ENCODE measurements at places on chromosomes 6 and 20. TPM values are rescaled to one million over a fixed set of nuclear protein-coding genes. Genes with fewer than 3 reads are reported as not detected.

DNA sequence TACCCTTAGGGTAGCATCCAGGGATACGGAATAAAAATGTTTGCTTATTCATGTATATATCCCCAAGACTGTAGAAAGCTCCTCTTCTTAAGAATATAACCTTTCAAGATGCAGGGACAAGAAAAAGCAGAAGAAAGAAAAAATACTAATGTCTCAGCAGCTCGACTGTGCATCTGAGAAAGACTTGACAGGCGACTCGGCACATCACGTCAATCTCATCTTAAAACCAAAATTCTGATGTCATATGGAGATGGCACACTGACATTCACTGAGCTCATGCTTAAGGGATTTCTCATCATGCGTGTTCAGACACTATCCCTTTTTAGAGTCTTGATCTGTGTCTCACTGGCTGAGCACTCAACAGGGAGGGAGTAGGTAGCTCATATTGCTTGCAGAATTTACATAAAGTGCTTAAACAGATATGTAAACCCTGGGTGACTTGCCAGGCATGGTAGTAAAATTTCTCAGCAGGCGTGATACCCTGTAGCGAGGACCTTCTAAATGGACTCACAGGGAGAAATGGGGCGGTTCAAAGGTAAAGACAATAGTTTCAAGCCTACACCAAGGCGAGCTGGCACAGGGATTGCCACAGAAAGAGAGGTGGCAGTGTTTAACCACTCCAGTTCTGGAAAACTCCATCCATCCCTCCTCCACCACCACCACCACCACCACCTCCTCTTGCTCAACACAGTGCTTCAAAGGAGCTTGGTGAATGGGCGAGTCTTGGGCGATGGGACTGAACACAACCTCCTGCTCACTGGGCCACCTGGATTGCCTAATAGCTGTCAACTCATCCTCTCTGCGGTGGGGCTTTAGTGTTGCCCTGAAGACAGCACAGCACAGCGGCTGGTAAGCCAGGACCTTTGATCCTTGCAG lies 330.5 kb downstream of the TFAP2A start:
- DNase-seq: no peak

- DNase-seq: no peak
These were observed 4.0 kb downstream of the FLOT1 start for GRCh38 chr6:30738532-30738931.

- DNase-seq: no peak
These were observed 371.0 kb downstream of the EPHA7 start for GRCh38 chr6:93048381-93048780.

DNA sequence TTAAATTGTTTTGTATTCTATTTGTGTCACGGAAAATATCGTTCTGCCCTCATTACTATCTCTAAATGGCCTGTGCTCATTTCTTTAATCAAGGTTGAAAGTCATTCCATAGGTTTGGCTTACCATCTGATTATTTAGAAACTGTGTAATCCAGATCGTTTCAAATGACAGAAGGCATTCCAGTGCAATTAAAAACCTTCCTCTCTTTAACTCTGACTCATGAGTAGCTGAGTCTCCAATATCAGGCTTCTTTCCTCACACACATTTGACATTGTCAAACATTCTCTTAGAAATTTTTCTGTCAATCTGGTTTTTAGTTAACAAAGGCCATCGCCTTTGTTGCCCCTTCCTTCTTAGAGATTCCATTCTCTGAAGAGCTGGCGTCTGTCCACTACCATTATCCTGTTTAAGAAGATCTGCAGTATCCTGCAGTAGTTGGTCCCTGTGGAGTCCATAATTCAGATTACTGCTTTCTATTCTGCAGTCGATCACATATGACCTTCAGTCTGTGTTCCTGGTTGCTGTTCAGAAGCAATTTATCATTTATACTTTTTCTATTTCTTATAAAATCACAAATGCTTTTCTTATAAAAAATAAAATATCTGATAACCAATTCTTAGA lies 3.9 kb upstream of the TRDN start:
- no peak for DNase-seq

DNA sequence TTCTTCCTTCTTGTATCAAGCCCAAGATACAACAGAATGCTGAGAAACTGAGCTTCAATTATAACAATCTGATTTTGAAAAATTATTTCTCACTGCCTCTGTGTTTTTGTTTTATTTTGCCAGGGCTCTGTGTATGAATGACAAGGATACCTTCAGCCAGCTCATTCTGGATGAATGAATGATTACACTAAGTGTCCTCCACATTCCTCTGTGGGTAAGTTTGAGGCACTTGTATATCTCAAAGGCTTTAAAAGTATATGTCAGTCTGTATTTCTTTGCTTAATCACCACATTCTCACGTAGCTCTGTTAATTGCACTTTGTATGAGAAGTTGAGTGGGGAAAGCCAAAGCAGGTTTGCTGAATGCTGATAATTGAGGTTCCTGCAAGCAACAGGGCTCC lies 95.1 kb downstream of the TIAM2 start:
- no peak for DNase-seq

- DNase-seq: peak; percentile 37
These were observed 19.2 kb downstream of the PSMG4 start for GRCh38 chr6:3277851-3278416.

DNA sequence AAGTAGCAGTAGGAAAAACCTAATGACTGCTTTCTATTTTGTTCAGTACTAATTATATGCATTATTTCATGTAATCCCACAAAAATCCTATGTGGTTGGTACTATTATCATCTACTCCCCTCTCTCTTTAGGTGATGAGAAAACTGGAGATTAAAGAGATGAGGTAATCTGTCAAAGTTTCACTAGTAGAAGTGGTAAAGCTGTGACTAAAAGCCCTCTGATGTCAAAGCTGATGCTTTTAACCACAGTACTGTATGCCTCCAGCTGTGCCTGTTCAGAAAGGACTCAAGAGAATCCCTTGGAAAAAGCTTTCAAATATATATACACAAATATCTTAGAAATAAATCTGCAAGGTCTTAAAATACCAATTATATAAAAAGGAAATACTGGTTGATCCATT lies 38.0 kb downstream of the PHIP start:
- no peak for DNase-seq

DNA sequence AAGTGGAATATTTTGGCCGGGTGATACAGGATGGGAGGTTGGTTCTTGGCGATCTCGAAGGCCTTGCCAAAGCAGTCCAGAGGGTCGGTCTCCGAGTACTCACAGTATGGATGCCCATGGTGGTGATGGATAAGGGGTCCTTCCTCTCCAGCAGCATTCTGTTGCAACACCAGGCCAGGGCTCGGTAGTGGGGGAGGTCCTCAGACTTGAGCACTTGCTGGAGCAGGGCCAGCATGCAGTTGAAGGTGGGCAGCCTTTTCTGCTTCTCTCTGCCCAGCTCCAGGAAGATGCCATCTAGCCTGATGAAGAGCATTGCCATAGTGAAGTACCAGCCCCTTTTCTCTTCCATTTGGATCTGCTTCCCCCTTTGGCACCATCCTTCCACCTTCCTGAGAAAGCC lies 99.4 kb upstream of the MCHR2 start:
- DNase-seq: no peak

GRCh38 chr6:13874191-13874549 lies 50.6 kb upstream of the RNF182 start:
- DNase-seq: no peak

- DNase-seq: no peak
These were observed 8.2 kb downstream of the CUL7 start for GRCh38 chr6:43045371-43045930.

Gene MUC22
- polyA plus RNA-seq: 0.14 TPM

Gene BRPF3
- 13.8 TPM for polyA plus RNA-seq

Gene APMAP
- polyA plus RNA-seq: 28.0 TPM
